ENCODE measurements at places on chromosomes 4 and X.

- H3K27me3 ChIP-seq, result no peaks in the 10 kb centered on the region
- no peak overlapping the region for H3K27ac ChIP-seq
- H3K4me3 ChIP-seq, result no peak overlapping the region
Measured at GRCh38 chr4:138446456-138446855, 204.3 kb upstream of the SLC7A11 start.

GRCh38 chr4:38071801-38072431, 111.7 kb downstream of the PTTG2 start:
- no peak overlapping the region for H3K27ac ChIP-seq
- peaks cover 15% of the 10 kb centered on the region for H3K36me3 ChIP-seq
- no peaks in the 10 kb centered on the region for H3K27me3 ChIP-seq
- DNase-seq, result no peak

DNA sequence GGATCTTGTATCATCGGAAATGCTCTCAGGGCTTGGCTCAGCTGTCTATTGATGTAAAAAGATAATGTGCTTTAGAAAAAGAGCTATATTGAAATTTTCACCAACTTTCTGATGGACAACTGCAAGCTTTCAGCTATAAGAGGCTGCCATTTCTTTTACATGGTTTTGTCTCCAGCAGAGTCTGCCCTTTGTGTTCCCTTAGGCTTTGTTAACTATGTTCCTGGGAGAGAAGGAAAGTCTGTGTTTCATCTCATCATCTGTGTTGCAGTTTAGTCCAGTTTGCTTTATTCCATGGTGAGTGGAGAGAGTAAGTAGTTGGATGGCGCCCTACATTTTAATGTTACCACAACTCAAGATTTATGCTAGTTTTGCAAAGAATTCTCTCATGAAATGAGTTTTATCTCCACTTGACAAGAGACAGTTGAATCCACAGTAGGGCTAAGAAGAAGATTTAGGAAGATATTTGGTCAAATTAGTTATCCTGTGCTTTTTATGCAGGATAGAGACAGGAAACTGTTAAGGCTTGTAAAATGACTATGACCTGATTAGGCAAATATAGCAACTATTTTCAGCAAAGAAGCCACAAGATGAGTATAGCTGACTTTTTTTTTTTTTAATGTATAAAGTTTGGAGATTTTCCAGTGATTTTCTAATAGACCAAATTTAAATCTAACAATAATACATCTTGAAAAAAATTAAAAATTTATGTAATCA, 16.5 kb downstream of the SEPTIN11 start:
- DNase-seq, result no peak
- no peaks in the 10 kb centered on the region for H3K27me3 ChIP-seq
- no peak overlapping the region for H3K4me3 ChIP-seq
- H3K27ac ChIP-seq, result peak overlapping the region; percentile 83
- H3K36me3 ChIP-seq, result peaks cover 9% of the 10 kb centered on the region

- no peaks in the 10 kb centered on the region for H3K27me3 ChIP-seq
- DNase-seq, result no peak
- H3K36me3 ChIP-seq, result no peaks in the 10 kb centered on the region
- H3K4me3 ChIP-seq, result no peak overlapping the region
- no peak overlapping the region for H3K27ac ChIP-seq
- no peaks in the 10 kb centered on the region for H3K4me1 ChIP-seq
Measured at GRCh38 chr4:184533908-184534307, 59.6 kb upstream of the IRF2 start.

DNA sequence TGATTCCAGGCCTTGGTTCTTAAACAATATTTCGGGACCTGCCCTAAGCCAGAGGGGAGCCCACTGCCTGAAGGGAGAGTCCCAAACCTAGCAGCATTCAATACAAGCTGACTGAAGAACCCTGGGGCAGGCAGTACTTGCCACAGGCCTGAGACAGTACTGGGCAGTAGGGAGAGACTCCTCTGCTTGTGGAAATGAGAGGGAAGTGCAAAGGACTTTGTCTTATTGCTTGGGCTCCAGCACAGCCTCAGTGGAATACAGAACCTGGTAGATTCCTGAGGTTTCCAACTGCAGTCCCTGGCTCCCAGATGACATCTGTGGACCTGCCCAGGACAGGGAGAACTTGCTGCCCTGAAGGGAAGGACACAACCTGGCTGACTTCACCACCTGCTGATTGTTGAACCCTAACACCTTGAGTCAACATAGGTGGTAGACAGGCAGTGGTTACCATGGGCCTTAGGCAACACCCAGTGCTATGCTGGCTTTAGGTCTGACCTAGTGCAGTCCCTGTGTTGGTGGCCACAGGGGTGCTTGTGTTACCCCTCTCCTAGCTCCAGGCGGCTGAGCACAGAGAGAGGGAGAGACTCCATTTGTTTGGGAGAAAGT, 20.3 kb upstream of the ABCG2 start:
- DNase-seq, result peak; percentile 70
- H3K27me3 ChIP-seq, result no peaks in the 10 kb centered on the region
- H3K4me3 ChIP-seq, result no peak overlapping the region
- no peak overlapping the region for H3K27ac ChIP-seq
- H3K4me1 ChIP-seq, result peaks cover 13% of the 10 kb centered on the region
- H3K36me3 ChIP-seq, result no peaks in the 10 kb centered on the region

- H3K27me3 ChIP-seq, result no peaks in the 10 kb centered on the region
- H3K27ac ChIP-seq, result no peak overlapping the region
- no peaks in the 10 kb centered on the region for H3K36me3 ChIP-seq
- DNase-seq, result no peak
- H3K4me1 ChIP-seq, result no peaks in the 10 kb centered on the region
- H3K4me3 ChIP-seq, result no peak overlapping the region
Measured at GRCh38 chrX:133933316-133933715, 52.1 kb downstream of the GPC3 start.

DNA sequence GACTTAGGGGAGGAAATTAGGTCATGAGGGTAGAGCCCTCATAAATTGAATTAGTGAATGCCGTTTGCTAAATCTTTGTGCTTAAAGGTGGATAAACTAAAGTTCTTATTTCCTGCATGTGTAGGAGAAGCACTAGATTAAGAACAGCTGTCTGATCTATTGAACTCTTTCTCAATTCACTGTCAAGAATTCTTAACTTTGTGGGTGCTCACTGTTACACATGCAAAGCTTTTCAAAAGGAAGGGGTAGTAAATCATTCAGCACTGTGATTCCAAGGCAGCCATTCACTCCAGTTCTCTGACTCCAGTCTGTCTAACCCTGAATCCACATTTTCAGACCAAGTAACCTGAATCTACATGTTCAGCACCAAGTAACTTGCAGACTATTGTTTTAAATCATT, 1520.1 kb downstream of the PCDH18 start:
- no peaks in the 10 kb centered on the region for H3K36me3 ChIP-seq
- no peaks in the 10 kb centered on the region for H3K27me3 ChIP-seq

DNA sequence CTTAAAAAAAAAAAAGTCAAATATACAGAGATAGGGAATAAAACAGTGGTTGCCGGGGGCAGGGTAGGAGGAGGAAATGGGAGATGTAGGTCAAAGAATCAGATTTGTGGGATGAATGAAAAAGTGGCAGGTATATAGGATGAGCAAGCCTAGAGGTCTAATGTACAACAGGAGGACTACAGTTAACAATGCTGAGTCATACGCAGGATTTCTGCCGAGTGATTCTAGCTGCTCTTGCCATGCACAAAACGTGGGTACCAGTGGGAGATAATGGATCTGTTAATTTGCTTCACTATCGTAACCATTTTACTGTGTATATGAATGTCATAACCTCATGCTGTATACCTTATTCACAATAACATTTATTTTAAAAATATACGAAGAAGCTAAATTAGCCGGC, 10.7 kb upstream of the MTNR1A start:
- no peak overlapping the region for H3K4me3 ChIP-seq
- no peaks in the 10 kb centered on the region for H3K36me3 ChIP-seq
- no peaks in the 10 kb centered on the region for H3K27me3 ChIP-seq
- H3K27ac ChIP-seq, result no peak overlapping the region
- no peaks in the 10 kb centered on the region for H3K4me1 ChIP-seq
- DNase-seq, result no peak

DNA sequence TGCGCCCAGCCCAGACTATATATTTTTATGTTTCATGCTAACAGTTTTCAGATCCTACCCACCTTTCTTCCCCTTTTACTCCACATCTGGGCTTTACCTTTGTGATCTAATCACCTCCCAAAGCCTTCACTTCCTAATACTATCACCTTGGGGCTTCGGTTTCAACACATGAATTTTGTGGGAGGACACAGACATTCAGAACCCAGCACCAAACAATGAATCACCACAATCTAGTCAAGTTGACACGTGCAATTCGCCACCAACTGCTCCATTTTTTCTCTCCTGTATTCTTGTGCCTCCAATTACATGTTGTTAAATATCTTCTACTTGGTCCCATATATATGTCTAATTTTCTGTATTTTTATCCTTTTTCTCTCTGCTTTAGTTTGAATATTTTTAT, 41.8 kb upstream of the STX18 start:
- no peaks in the 10 kb centered on the region for H3K36me3 ChIP-seq
- no peaks in the 10 kb centered on the region for H3K4me1 ChIP-seq
- H3K4me3 ChIP-seq, result no peak overlapping the region
- no peak overlapping the region for H3K27ac ChIP-seq
- DNase-seq, result no peak

DNA sequence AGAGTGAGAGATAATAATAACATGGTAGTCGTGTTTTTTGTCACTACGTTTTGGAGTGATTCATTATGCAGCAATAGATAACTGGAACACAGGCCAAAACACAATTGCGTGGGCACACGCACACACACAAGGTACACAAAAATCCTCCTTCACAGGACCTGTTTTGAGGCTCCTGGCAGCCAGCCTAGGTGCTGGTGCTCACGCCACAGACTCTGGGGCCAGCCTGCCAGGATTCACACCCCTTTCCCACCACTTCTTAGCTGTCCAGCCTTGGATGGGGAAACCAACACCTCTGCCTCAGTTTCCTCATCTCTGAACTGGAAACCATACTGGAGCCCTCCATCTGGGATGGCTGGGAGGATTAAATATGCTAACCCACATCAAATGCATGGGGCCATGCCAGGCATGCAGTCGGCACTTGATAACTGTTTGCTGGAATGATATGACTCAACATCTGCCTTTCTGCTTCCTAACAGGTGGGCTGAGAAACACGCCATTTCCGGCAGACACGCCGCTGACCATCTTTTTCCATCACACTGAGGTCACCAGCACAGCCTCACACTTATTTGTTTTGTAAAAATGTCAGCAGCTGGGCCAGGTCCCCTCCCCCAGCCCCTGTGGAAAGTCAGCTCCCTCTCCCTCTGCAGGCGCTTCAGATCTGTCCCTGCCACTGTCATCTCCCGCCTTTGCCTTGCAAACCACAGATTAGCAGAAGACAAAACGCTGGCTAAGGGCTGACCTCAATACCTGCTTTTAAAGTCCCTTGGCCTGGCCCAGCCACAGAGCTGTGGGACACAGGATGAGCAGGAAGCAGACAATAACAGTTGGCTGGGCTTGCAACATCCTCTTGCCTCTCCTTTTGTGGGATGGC, 237.5 kb downstream of the BCOR start:
- H3K4me1 ChIP-seq, result no peaks in the 10 kb centered on the region
- H3K27ac ChIP-seq, result no peak overlapping the region
- DNase-seq, result peak; percentile 93
- no peak overlapping the region for H3K4me3 ChIP-seq
- H3K36me3 ChIP-seq, result no peaks in the 10 kb centered on the region
- H3K27me3 ChIP-seq, result no peaks in the 10 kb centered on the region

DNA sequence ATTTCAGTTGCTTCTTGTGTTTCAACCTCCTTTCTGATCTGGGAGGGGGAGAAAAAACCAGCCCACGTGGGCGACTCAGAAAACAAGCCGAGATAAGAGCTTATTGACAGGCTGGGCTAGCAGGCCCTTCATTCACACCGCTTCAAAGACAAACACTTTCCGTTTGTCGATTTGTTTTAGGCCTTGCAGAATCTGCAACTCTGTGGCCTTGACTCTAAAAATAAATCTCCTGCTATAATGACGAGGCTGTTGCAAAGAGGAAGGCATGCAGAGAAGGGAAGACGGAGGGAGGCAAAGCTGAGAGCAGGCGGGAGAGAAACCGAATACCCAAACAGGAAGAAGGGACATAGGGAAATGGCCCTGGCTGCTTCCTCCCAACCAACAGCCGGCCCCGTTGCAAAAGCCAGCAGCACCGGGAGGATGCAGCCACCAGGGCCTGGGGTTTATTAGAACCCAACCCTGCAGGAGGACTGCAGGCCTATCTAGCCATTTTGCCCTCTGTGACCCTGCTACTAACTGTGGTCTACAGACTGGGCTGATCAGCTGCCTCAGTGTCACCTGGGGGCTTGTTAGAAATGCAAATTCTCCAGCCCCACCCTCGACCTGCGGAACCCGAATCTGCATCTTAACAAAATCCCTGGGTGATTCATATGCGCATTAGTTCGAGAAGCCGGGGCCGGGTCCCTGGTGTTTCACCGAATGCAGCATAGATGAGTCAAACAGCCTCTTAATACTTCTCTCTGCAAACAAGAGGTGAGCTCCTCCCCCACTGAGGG, 325.5 kb downstream of the BCOR start:
- peak; percentile 94 for DNase-seq
- no peak overlapping the region for H3K27ac ChIP-seq
- no peaks in the 10 kb centered on the region for H3K4me1 ChIP-seq
- H3K27me3 ChIP-seq, result no peaks in the 10 kb centered on the region
- no peak overlapping the region for H3K4me3 ChIP-seq

GRCh38 chr4:186820391-186820891, 96.8 kb upstream of the FAT1 start:
- H3K4me1 ChIP-seq, result no peaks in the 10 kb centered on the region
- no peaks in the 10 kb centered on the region for H3K27me3 ChIP-seq

DNA sequence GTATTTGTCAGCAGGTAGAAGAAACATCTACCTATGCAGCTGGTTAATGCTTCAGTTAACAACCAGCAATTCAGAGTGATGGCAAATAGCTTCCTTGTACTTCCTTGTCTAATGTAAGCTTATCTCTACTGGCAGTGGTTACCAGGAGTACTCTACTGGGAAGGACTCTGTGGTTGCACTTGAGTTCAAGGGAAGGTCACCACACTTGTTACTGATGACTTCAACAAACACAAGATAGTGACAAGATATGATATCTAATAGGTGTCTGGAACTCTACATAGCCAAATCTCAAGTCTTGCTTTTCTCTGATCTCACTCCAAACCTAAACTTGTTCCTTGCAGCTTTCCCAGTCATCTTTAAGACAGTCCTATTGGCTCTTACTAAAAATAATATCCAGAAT, 1644.9 kb upstream of the TENM3 start:
- DNase-seq, result no peak
- no peaks in the 10 kb centered on the region for H3K27me3 ChIP-seq
- peaks cover 5% of the 10 kb centered on the region for H3K4me1 ChIP-seq
- peak overlapping the region; percentile 25 for H3K4me3 ChIP-seq
- H3K36me3 ChIP-seq, result no peaks in the 10 kb centered on the region

DNA sequence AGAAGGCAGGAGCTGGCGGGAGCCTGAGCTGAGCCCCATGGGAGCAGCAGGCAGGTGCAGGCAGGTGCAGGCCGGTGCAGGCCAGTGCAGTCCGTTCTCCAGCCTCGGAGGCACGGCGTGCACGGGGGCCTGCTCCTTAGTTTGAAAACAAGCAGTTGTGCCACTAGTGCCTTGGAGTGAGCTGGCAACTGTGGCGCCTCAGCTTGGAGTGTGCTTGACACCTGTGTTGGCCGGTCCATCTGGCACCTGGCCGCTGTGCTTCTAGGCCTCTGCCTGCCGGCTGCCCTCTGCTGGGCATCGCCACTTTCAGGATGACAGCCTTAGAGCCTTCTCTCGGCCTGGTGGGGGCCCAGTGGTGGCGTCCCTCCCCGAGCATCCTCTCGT, 47.9 kb downstream of the RGS12 start:
- no peak for DNase-seq
- H3K36me3 ChIP-seq, result peaks cover 5% of the 10 kb centered on the region
- no peak overlapping the region for H3K4me3 ChIP-seq
- H3K27me3 ChIP-seq, result no peaks in the 10 kb centered on the region
